RKO (cell line): ENCODE measurements at places on chromosomes 16 and 17.
A peak's percentile ranks its signal among the peaks of the same experiment; 100 is the strongest.

GRCh38 chr16:14193316-14193871 is 122.3 kb downstream of the MRTFB start:
- no peak for DNase-seq

DNA sequence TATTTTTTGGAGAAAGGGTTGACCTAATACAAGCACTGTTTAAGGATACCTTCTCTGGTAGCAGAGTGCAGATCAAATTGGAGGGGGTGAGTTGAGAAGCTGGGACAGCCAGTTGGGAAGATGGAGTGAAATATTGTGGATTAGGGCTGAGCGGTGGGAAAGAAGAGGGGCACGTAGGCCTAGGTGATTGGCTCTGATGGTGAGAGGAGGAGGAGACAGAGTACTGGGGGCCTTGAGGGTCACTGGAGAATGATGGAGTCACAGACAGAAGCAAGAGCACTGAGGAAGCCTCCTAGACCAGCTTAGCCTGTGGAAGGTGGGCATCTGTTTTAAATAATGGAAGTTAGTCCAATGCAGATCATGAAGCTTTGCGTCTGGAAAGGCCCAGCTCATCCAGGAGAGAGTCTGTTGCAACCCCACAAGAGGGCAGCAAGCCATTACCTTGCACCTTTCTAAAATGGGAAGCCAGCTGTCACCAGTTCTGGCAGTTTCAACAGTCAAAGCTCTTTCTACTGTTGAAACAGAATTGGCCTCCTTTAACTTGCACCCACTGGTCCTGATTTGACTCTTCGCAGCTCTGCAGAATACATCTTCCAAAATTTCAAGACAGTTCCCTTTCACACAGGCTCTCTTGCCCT is 11.8 kb downstream of the SLC9A5 start:
- DNase-seq = peak; percentile 44

GRCh38 chr16:13957197-13958078 is 37.5 kb downstream of the ERCC4 start:
- DNase-seq = peak; percentile 88

DNA sequence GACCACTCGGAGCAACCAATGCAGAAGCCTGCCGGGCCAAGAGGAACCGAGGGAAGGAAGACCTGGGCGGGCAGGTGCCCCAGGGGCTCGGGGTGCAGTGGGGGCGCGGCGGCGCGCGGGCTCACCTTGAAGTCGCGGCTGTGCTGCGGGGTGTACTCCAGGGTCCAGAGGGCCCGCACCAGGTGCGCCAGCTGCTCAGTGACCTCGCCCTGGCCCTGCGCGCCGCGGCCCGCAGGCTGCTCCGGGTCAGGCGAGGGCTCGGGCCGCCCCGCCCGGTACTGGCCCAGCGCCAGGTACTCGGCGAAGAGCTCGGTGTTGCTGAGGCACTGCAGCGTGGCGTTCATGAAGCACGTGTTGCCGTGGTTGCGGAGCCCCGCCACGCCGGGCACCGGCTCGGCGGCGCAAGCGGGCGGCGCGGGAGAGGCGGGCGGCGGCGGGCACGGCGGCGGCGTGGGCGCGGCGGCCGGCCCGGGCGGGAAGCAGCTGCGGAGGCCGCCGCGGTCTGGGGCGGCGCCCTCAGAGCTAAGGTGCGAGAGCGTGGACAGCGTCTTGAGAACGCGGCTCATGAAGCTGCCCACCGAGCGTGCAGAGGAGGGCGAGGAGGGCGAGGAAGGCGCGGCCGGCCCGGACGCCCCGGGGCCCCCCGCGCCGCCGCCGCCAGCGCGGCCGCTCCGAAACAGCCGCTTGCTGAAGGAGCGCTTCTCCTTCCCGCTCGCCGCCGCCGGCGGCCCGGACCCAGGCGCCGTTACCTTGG is 562 bp downstream of the USP31 start:
- peak; percentile 72 for DNase-seq

DNA sequence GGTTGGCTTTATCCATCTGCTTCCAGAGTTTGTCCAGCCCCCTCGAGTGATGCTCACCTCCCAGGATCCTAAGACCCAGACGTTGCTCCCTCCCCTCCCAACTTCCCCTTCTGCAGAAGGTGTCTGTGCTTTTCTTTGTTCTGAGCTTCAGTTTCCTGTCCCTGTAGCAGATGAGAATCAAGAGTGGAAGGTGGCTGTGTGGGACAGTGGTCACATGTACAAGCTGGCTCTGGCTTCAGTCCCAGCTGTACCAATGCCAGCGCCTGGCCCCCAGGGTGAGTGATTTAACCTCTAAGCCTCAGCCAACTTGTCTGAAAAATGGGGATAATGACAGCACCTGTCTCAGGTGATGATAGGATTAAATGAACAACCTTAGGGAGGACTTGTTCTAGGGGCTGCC is 7.7 kb downstream of the PRR15L start:
- no peak for DNase-seq

GRCh38 chr17:49944273-49944870 is 24.6 kb upstream of the DLX4 start:
- DNase-seq = no peak

- no peak for DNase-seq
Measured at GRCh38 chr17:20279631-20280030, 187.7 kb downstream of the LGALS9B start.

DNA sequence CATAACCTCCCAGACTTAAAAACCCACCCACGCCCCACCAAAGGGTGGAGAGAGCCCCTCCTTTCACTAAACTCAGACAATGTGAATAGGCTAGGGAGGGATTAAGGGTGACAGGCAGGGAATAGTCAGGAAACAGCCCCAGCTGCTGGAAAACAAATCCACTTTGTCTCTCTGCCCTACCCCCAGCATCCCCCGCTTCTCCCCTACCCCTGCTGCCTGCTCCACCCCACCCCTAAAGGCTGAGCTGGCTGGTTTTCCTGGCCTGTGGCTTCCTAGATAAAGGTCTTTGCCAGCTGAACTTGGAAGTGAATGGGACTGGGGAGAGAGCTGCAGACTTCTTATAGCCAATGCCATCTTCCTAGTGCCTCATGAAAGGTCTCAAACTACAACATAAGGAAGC is 15.0 kb downstream of the CAVIN1 start:
- DNase-seq = no peak

DNA sequence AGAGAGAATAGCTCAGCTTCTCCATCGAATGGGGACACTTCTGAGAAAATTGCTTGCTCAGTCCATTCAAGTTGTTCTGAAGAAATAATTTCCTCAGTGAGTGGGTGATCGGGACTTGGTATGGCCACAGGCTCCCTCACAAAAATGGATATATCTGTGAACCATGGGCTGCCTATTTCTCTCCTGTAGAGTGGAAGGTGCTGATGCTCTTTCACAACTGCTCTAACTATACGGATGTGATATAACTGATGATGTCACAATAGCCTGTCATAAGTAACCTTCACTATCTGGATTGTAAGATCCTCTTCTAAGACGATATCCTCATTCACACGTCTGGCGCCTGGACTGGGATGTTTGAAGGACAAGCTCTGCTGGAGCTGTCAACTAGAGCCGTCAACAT is 4.7 kb upstream of the CCL18 start:
- DNase-seq = no peak

DNA sequence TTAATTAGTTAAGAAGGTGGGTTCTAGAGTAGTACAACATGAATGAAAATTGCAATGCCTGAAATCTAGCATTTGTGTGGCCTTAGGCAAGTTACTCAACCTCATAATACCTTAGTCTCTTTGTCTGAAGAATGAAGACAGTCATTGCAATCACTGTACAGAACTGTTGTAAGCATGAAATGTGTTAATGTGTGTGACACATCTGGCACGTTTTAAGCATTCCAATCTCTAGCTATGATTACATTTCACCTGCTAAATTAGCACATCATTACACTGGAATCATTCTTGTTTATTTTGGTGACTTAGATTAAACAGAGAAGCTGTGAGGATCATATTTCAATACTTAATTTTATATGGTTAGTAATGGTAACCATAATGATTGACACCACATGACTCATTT is 629.7 kb upstream of the KIF2B start:
- no peak for DNase-seq

- DNase-seq = peak; percentile 20
Measured at GRCh38 chr16:50428116-50428515, 59.3 kb upstream of the BRD7 start.

GRCh38 chr16:20833086-20833485 is 26.8 kb downstream of the REXO5 start:
- no peak for DNase-seq

GRCh38 chr16:56246051-56246817 is 54.9 kb downstream of the GNAO1 start:
- DNase-seq = no peak
